GM12864 (cell line): ENCODE measurements at places on chromosomes 4 and X.

DNA sequence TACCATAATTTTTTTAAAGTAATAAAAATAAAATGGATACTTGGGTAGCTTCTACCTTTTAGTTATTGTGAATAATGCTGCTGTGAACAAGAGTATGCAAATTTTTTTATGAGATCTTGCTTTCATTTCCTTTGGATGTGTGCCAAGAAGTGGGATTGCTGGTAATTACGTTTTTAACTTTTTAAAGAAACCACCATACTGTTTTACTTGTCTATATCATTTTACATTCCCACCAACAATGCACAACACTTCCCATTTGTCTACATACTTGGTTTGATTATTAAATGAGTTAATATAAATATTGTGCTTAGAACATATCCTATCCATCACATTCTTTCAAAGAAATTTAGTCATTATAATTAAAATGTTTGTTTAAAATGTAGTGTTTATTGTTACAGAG lies 3.9 kb upstream of the SULT1B1 start:
- DNase-seq = no peak

DNA sequence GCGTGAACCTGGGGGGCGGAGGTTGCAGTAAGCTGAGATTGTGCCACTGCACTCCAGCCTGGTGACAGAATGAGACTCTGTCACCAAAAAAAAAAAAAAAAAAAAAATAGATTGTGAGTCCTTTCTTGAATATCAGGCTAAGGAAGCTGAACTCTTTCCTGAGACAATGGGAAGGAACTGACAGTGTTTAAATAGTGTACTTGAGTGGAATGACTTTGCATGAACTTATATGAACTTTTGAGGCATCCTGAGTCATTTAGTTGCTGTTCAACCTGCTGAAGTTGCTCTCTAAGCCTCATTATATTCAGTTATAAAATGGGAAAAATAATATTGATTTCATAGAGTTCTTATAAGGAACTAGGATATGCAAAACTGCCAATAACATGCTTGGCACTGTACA lies 79.3 kb upstream of the LIMCH1 start:
- no peak for DNase-seq

DNA sequence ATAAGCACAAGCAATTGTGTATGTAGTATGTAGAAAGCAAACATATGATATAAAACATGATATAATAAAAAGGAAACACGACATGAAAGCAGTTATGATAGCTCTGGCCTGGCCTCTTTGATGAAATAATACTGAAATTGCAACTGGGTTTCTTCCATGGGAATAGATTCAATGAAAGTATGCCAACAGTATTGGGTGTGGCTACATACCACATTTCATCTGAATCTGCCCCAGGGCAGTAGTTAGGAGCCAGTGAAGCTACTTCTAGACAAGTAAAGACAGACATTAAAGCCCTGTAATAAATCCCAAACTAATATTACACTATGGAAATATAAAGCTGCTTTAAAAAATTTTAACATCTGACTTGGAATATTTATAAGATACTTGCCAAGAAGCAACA lies 207.3 kb downstream of the FBXW7 start:
- DNase-seq = no peak

GRCh38 chrX:370963-371745 lies 15.6 kb downstream of the PPP2R3B start:
- no peak for DNase-seq

DNA sequence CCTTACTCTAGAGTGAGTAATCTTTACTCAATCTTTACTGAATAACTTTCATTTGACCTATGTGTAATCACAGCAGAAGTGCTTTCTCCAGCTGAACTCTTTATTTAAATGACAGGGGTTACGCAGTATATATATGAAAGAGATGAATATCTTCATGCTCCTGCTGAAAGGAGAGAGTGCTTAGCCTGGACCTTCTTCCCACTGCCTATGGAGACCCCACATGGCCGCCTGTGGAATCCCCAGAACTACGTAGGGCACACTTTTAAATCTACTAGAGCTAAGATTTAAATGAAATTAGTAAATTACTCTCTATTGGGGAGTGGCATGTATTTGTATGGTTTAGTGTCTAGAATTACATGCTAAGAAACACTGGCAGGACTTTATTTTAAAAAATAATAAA lies 391.2 kb downstream of the ANKRD50 start:
- DNase-seq = no peak

GRCh38 chr4:100257567-100257966 lies 67.3 kb upstream of the DDIT4L start:
- no peak for DNase-seq

DNA sequence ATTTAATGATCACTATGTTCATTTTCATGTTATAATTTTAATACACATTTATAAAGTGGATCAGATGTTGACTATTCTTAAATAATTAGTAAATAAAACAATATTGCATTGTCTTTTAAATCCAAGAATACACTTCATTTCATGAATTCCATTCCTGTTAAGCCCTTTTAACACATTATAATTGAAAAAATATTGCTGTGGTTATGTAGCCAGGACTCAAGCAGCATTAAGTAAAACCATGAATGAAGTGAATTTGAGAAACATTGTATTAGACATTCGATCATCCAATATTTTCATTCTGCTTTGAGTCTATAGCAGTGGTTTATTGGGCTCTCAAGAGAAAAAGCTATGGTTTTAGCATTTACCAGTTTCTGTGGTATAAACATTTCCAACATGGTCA lies 94.2 kb upstream of the RAPGEF2 start:
- no peak for DNase-seq

DNA sequence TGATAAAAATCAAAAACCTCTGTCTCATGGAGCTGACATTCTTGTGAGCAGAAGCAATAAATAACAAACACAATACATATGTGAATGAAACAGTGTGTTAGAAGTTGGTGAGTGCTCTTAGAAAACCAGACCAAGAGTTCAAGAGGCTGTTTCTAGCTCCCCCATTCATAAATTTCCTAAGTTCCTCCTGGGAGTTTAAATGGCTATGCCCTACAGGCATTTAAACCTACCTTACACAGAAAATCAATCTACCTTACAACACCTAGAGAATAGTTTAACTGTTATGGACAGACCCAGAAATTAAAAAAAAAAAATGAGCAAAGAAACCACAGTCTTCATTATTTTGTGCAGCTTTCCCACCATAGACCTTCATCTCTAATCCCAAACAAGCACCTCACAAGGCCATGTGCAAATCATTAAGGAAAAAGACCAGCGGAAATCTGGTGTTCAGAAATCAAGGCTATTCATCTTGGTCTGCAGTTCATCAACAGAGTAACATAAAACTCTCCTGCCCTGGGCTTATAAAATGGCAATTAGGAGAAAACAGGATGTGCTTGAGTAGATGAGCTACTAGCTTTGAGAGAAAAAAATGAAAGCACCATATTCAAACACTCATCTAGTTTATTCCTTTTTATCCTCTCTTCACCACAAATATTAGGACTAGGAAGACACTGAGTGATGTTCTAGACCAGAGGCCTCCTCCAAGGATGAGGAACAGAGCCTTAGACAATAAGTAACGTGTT lies 147.2 kb downstream of the SHROOM3 start:
- DNase-seq = no peak

GRCh38 chr4:31341601-31342359 lies 621.6 kb downstream of the PCDH7 start:
- DNase-seq = no peak

DNA sequence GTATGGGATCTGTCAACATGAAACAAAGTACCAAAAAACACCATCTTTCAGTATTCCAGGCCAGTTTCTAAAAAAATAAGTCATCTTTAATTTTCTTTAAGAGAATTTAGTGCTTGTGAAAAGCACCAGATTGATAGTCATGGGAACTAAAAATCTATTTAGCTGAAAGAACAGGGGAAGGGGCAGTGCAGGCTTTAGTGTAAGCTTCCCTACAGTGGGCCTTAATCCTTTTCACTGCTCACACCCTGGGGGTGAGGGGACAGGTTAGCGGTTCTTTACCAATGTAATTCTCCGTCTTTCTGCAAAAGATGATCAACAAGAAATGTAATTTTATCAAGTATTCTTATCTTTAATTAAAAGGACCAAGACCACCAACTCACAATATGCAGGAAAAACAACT lies 47.1 kb downstream of the CHIC2 start:
- DNase-seq = no peak
